ENCODE measurements at places on chromosomes 12 and 14. TPM values are rescaled to one million over a fixed set of nuclear protein-coding genes. Genes with fewer than 3 reads are reported as not detected.

- no peaks in the 10 kb centered on the region for H3K4me1 ChIP-seq
- no peak for DNase-seq
- no peak overlapping the region for H3K27ac ChIP-seq
- no peaks in the 10 kb centered on the region for H3K36me3 ChIP-seq
- H3K4me3 ChIP-seq = no peak overlapping the region
Observed at GRCh38 chr12:28500373-28501024, 310.2 kb downstream of the CCDC91 start.

DNA sequence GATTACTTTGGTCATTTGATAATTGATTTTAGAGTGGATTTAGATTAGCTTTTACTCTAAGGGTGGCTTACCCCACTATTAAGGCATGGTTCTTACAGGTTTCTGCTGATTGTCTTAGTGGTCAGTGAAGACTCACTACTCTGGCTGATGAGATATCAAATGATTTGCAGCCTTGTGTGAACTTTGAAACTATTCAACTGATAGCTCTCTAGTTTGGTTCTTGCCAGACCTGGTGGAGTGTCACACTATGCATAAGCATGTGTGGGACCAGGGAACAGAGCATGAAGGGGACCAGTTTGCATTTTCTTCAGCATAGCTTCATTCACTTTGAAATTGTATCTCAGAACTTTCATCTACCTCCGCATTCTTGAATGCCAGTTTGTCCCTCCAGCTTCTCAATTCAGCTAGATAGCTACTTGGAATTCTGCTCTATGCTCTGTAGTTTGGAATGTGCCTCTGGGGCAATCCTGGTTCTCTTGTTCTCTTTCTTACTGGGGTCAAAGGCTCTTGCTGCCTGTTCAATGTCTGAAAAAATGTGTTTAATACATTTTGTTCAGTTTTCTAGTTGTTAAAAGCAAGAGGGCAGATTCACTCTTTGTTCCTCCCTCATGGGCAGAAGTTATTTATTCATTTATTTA lies 12.7 kb downstream of the SCYL2 start:
- H3K4me3 ChIP-seq = no peak overlapping the region
- H3K4me1 ChIP-seq = no peaks in the 10 kb centered on the region
- H3K27ac ChIP-seq = no peak overlapping the region
- H3K27me3 ChIP-seq = no peaks in the 10 kb centered on the region
- no peak for DNase-seq
- H3K36me3 ChIP-seq = no peaks in the 10 kb centered on the region

GRCh38 chr14:54424479-54424901 lies 16.7 kb downstream of the CNIH1 start:
- no peaks in the 10 kb centered on the region for H3K27me3 ChIP-seq
- H3K27ac ChIP-seq = no peak overlapping the region
- H3K4me3 ChIP-seq = no peak overlapping the region
- no peaks in the 10 kb centered on the region for H3K4me1 ChIP-seq
- H3K36me3 ChIP-seq = no peaks in the 10 kb centered on the region
- DNase-seq = no peak

GRCh38 chr14:104870368-104871144 lies 5.5 kb downstream of the CEP170B start:
- no peak overlapping the region for H3K27ac ChIP-seq
- DNase-seq = no peak
- H3K36me3 ChIP-seq = no peaks in the 10 kb centered on the region
- no peaks in the 10 kb centered on the region for H3K4me1 ChIP-seq

- H3K27ac ChIP-seq = no peak overlapping the region
- no peaks in the 10 kb centered on the region for H3K36me3 ChIP-seq
- no peaks in the 10 kb centered on the region for H3K27me3 ChIP-seq
- DNase-seq = no peak
Observed at GRCh38 chr14:94738751-94739150, 31.2 kb downstream of the GSC start.

The PYGL gene
- total RNA-seq = 44.4 TPM

DNA sequence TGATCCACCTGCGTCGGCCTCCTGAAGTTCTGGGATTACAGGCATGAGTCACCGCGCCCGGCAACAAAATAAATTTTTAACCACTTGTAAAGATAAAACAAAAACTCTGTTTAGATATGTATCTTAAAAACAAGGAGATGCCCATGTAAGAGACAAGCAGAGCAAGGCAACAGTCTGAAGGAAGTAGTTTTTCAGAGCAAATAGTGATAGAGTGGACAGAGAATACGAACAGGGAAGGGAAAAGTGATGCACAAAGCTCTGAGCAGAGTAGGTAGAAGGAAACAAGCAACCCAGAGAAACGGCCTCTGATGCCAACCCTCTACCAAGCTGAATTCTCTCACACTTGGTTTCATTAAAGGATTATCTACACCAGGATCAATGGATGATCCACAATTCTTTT lies 24.8 kb upstream of the CDKL1 start:
- DNase-seq = no peak
- no peak overlapping the region for H3K27ac ChIP-seq
- H3K36me3 ChIP-seq = no peaks in the 10 kb centered on the region
- no peaks in the 10 kb centered on the region for H3K27me3 ChIP-seq

Measured in uterus (tissue), 4 donors.